PC-3 (cell line): ENCODE measurements at places on chromosomes 3 and 15. TPM values are rescaled to one million over a fixed set of nuclear protein-coding genes. Genes with fewer than 3 reads are reported as not detected.

GRCh38 chr3:186185194-186185787 lies 76.4 kb upstream of the ETV5 start:
- DNase-seq: no peak

DNA sequence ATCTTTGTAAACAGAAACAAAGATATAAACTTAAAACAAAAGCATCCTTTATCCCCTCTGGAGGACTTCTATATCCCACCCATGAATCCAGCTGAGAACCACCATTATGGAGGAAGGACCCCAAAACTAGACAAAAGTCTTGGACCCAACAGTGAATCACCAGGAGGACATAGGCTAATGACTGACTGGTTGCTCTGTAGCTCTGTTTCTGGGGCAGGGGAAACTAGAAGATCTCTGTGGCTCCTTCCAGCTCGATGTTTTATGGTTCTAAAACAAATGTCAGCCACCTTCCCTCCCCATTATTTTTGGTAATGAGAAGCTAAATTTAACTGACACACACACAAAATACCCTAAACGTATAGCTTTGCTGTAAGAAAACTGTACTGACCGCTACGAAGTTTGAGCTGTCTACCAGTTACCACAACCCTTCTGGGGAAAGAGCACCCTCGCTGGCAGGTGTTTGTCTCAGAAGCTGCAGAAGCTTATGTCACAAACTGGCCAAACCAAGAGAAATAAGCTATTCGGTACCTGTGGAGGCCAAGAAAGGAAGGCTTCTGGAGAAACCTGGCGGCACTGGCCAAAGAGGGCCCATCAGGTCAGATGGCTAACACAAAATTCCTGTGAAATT lies 36.4 kb downstream of the MB21D2 start:
- DNase-seq: no peak

GRCh38 chr3:16048435-16049318 lies 125.8 kb upstream of the GALNT15 start:
- DNase-seq: peak; percentile 83

DNA sequence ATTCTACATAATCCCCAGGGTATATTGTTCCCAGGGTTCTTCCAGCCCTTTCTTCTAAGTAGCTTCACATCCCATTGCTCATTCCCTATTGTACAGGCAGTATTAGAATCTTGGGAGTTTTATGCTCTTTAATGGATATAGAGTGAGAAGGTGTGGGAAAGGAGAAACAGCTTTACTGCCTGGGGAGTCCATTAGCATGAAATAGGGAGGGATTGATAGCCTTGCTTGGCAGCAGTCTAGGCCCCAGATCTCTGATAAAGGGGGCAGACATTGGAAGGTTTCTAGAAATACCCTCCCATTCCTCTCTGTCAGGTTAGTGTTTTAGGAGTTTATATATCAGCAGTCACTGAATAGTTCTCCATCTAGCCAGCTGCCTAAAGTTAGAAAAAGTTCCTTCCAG lies 334.3 kb downstream of the UNC13C start:
- DNase-seq: no peak

DNA sequence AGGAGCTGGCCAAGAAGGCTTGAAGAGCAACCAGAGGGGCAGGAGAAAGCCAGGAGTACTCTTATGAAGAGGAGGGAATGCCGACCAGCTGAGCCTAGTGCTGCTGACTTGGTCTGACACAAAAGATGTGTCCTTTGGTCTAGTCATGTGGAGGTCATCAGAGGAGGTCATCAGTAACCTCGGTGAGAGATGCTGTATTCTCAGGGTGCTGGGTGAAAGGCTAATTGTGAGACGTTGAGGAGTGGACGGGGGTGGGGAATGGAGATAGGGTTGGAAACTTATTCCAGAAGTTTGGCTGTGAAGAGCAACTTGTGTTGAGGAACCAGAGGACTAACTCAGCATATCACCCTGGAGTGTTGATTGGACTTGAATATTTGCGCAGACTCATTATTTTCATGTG lies 5.5 kb downstream of the CRTC3 start:
- no peak for DNase-seq

Gene PCBP4
- 45.8 and 59.1 TPM in 2 replicates for total RNA-seq

Gene PAK6
- 30.4 TPM in 2 replicates for total RNA-seq
